AG10803 (cell line): ENCODE measurements at places on chromosomes 7 and 10.

DNA sequence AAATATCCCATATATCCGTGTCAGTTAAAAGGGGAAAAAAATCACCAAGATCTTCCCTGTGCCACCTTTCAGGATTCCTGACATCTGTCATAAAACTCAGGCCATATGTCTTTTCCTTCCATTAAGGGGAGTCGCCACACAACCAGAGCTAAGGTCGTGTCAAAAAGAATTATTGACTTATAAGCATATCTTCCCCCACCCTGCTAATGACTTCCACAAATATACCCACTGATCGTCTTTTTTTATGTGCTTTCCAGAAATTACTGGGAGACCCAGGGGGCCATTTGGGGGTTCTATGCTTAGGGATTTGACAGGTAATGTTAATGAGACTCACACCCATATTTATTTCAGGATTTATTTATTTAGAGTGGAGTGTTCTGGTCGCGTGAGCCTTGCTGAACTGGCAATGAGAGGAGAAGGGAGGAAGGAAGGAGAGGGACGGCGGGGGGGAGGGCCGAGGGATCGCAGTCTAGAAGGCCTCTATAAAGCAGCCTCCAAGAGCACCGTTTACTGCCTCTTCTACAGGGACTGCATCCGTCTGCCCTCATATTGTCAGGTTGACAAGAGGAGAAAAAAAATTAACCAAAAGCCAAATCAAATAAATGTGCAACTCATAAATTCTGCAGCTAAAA, 135.7 kb upstream of the MGMT start:
- no peak for DNase-seq

DNA sequence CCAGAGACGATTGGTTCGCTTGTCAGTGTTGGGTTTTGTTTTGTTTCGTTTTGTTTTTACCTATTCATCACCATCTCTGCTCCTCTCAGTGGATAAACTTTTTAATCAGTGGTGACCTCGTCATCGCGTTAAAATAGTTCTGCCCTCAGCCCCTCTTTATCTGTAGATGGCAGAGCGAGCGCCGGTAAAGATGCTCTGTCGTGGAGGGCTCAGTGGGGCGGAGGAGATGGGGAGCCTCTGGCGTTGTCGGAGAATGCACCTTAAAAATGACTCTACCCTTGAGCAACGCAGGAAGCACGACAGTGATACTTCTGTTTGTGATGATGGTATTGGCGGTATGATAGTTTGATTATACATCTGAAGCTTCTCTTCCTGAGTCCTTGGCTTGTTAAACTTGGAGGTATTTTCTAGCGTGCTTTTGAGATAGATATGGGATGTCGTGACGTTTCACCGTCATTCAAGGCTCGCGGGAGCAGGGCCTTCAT, 554 bp downstream of the CSGALNACT2 start:
- peak; percentile 37 for DNase-seq

DNA sequence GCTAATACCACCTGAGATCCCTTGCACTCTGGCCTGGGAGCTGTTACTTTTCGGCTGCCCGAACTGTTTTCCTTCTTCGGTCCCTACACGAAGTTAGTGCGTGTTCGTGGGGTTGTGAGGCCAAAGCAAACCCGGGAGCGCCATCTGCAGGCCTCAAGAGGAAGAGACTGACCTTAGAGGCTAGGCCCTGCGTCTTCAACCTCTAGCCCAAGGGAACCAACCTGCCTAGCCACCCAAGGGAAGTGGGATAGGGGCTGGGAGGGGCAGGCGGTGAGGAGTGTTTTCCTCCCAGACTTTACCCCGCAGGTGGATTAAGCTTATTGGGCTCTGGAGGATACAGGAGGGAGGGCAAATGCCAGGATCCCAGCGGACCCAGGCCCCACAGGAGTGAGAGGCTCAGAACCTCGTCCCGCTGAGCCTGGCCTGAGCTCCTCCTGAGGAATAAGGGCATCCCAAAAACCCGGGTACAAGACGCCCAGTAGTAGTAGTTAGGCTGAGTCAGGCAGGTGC, 1.7 kb upstream of the PAX2 start:
- peak; percentile 58 for DNase-seq

DNA sequence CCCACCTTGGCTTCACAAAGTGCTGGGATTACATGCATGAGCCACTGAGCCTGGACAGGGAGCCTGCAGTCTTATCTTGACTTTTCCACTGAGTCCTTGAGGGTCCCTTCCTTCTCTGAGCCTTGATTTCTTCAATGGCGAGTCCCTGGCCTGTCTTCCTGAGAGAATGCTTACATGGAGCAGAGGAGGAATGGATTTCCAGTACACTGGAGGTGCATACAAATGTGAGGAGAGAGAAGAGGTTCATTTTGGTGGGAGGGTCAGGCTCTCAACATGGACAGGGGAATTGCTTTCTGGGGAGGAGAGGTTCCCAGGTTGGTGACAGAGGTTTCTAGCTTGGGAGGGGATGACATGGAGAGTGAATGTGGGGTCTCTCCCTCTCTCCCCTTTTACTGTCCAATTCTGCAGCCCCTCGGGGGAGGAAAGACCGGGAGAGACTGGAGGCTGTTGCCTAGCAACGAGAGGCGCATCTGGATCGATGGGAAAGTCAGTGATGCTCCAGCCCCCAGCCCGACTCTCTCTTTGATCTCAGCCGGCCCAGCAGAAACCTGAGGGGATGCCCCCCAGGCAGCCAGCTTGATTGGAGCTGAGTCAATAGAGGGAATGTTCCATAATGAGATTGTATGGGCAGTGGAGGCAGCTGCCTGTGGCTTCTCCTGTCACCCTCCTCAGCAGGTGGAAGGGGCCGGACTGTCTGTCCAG, 14.8 kb downstream of the SRRM3 start:
- DNase-seq, result no peak

- DNase-seq, result no peak
These were observed 144.1 kb downstream of the HERPUD2 start for GRCh38 chr7:35550831-35551230.

GRCh38 chr10:124285587-124286527, 132.9 kb downstream of the OAT start:
- DNase-seq, result peak; percentile 26

GRCh38 chr7:146902728-146903127, 786.1 kb downstream of the CNTNAP2 start:
- no peak for DNase-seq

DNA sequence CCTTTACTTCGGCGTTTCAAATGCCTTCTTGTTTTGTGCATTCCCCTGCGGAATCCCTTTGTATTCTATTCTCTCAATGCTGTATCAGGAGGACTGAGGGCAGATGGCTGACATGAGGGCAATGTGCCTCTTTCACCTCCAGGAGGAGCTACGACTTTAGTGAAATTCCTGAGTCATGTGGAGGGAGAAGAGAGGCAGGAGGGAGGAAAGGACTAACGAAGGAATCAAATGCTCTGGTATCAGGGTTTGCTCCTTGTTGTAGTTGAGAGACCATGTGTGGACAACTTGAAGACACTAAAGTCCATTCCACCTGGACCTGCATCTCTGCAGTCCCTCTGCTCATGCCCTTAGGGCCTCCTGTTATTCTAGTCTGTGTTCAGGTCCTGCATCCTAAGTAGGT, 40.2 kb upstream of the PRSS58 start:
- DNase-seq, result no peak

GRCh38 chr10:383519-383918, 248.3 kb downstream of the ZMYND11 start:
- DNase-seq, result no peak

DNA sequence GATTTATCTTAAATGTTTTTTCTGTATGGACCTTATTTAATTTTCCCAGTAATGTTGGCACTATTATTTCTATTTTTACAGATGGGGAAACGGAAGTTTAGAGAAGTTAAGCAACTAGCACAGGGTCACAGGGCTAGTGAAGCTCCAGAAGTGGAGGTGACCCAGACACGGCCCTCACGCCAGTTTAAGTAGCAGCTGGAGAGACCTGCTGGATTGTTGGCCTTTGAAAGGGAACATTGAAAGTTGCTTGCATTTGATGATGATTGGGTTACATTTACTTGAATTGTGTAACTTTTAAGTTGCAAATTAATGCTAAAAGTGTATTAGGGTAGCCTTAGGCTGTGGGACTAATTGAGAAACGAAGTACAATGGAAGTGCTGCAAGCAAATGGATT, 25.6 kb downstream of the CDK14 start:
- no peak for DNase-seq

DNA sequence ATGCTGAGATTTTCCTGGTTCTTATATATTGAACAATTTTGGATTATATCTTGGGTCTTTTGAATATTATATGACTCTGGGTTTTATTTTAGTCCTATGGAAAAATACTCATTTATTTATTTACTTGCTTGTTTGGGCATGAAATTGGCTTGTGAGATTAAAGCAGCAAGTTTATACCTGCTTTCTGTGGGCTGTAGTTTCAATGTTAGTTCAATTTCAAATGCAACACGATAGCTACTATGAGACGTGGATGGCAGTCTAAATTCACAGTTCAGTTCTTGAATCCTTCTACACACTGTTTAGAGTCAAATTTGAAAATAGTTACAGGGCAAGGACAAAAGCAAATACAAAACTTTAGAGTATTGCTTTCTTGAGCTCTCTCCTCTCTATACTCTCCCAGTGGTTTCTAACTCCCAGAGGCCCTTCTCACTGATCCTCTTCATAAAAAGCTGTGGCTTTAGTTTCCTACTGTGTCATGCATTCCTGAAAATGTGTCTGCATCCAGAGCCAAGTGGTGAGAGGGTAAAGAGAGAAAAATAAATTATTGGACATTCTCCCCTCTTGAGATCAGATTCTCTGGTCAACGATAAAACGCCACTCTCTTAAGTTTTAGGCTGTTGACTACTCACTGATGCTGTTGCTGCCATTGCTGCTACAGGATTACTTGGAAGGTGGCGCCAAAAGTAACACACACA, 34.4 kb downstream of the POLR1F start:
- peak; percentile 23 for DNase-seq

DNA sequence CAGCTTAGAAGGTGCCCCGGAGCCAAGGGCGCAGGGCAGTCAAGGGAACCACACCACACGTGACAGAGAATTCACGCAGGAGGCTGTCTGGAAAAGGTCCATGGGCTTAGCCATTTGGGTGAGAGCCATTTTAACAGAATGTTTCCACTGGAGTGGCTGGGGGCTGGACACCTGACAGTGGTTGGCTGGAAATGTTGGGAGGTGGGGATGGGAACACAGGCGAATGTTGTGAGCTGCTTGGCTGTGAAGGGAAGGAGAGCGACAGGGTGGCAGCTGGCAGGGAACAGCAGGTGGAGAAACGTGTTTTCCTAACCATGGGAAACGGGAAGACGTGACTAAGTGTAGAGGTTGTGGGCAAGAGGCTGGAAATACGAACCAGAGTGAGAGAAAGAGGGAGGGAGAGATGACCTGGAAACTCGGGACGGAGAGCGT, 100.5 kb upstream of the ZNF32 start:
- DNase-seq, result no peak

DNA sequence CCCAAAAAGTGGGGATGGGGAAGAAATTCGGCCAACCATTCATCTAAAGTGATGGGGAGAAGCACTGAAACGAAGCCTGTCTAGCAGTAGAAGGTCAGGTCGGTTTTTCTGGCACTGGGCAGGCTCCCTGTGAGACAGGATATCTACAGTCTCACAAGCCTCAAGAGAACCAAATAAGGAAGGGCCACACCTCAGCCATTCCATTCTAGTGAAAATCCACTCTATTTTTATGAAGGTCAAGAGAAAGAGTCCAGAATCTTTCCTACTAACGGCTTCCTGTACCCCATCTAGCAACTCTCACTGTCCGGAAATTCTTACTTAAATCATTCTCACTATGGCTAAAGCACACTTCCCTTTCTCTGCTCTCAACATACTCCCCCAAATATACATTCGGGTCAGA, 267.1 kb downstream of the PRPF18 start:
- DNase-seq, result no peak

- DNase-seq, result no peak
These were observed 11.6 kb downstream of the KLRG2 start for GRCh38 chr7:139471740-139472353.

- no peak for DNase-seq
These were observed 43.7 kb downstream of the ALOX5 start for GRCh38 chr10:45417746-45418145.

- peak; percentile 84 for DNase-seq
These were observed at the start of gene ARHGAP12 for GRCh38 chr10:31928549-31929260. TSS of gene ARHGAP12 (minus strand) at chr10:31928831. CDS start at chr10:31908855, 19,976 bp downstream.

- no peak for DNase-seq
These were observed at the start of gene TMEM184A for GRCh38 chr7:1555813-1556543. TSS of gene TMEM184A (minus strand) at chr7:1556205. CDS start at chr7:1555484, 721 bp downstream.

DNA sequence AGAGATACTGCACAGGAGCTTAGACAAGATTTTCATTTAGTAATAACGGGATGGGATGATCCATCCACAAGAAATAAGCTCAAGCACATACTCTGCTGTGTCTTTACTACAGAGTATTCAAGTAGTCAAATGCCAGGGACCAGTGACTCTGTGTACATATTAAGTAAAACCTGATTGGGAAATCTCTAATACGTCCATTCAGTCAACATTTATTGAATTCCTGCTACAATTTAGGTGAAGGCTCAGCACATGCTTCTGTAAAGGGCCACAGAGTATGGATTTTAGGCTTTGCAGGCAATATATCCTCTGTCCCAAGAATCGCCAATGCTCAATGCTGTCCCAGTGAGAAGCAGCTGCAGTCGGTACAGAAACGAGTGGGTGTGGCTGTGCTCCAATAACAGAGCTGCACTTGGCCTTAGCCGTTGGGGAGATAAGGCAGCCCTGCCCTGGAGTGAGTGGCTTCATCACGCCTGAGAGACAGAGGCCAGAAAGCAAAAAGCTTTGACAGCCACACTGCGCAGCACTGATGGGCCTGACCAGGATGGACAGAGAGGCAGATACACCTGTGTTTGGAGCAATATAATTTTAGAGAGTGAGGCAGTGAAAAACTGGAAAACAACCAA, 186.8 kb downstream of the PARD3 start:
- no peak for DNase-seq

DNA sequence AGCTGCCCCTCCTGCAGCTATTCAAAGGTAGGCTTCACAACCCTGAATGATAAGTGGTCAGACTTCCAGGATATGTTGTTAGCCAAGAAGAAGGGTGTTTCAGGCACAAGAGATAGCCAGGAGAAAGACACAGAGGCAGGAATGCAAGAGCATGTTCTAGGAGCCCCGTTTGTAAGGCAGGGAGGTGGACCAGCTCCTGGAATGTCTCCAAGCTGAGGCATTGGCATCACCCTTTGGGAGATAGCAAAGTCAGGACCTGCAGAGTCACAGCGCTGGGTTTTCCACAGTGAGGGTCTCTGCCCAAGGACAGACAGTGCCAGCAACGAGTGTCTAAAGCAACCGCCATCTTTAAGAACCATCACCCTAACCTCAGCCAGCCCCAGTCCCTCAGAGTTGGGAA, 484.5 kb upstream of the ZMIZ1 start:
- DNase-seq, result no peak

GRCh38 chr7:16785846-16786245, 19.0 kb downstream of the AGR2 start:
- no peak for DNase-seq

DNA sequence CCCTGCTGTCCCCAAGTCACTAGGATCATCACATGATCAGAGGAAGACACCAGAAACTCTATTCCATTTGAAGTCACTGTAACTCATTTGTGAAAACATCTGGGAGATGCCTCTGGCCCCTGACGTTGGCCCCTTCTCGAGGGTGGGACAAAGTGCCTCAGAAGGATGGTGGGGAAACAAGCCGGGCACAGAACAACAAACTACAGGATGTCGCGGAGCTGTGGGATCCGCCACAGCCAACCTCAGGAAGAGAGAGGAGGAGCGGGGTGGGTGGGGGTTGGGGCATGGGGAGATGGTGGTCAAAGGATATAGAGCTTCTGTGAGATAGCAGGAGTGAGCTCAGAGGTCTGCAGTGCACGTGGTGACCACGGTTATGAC, 265.6 kb upstream of the TCERG1L start:
- no peak for DNase-seq

GRCh38 chr10:74307061-74307651, 156.1 kb downstream of the ADK start:
- DNase-seq, result no peak

GRCh38 chr7:127807829-127808228, 155.8 kb downstream of the SND1 start:
- no peak for DNase-seq
